Erythroblast (primary cell): ENCODE measurements at places on chromosomes 7 and 10.

GRCh38 chr7:130641497-130641896 is 27.1 kb downstream of the COPG2 start:
- no peak for DNase-seq

GRCh38 chr7:29508608-29509007 is 55.0 kb upstream of the PRR15 start:
- DNase-seq = no peak

DNA sequence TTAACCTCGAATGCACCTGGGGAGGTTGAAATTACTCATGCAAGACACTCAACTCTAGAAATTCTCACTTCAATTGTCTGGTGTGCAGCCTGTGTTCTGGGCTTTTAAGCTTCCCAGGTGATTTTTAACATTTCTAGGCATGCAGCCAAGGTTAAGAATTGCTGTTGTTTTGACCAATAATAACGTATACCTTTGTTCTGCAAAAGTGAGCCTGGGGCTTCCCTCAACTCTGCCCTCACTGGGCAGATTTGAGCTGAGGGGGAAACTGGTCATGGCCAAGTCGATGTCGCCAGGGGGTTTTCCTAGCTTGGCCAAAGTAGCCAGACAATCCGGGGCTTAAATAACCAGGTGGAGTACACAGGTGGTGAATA is 568 bp downstream of the PRSS2 start:
- no peak for DNase-seq

- DNase-seq = no peak
These were observed 99.0 kb downstream of the CAMK1D start for GRCh38 chr10:12448340-12448728.

- DNase-seq = no peak
These were observed 268.0 kb downstream of the DYNC1I1 start for GRCh38 chr7:96040250-96040772.

GRCh38 chr10:79081353-79082034 is 12.7 kb downstream of the ZMIZ1 start:
- DNase-seq = no peak

- DNase-seq = no peak
These were observed 69.7 kb downstream of the CYP51A1 start for GRCh38 chr7:92064438-92065029.

GRCh38 chr7:92056286-92056685 is 78.0 kb downstream of the CYP51A1 start:
- DNase-seq = no peak

- DNase-seq = no peak
These were observed 76.9 kb downstream of the LRRC4 start for GRCh38 chr7:127954357-127954748.

GRCh38 chr10:72330069-72330426 is 24.7 kb downstream of the DNAJB12 start:
- no peak for DNase-seq

DNA sequence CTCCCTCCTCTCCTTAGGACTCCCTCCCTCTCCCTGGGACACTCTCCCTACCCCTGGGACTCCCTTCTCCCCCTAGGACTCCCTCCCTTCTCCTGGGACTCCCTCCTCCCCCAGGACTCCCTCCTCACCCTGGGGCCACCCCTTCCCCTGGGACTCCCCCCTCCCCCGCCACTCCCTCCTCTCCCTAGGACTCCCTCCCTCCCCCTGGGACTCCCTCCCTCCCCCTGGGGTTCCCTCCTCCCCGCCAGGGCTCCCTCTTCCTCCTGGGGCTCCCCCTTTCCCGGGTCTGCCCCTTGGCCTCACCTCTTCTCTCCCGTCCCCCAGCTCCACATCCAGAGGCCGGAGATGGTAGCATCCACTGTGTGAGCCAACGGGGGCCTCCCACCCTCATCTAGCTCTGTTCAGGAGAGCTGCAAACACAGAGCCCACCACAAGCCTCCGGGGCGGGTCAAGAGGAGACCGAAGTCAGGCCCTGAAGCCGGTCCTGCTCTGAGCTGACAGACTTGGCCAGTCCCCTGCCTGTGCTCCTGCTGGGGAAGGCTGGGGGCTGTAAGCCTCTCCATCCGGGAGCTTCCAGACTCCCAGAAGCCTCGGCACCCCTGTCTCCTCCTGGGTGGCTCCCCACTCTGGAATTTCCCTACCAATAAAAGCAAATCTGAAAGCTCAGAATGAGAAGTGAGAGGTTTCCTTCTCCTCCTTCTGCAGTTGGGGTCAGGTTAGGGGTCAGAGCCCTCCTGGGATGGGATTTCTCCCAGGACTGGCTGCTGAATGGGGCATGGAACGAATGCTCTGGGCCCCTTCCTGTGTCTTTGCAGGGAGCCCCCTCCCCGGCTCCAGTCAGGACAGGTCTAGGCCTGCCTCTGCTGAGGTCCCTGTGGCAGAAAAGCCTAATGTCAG is 1.4 kb upstream of the MUC17 start:
- no peak for DNase-seq
